ENCODE measurements at places on chromosomes 2 and 18. TPM values are rescaled to one million over a fixed set of nuclear protein-coding genes. Genes with fewer than 3 reads are reported as not detected.

GRCh38 chr2:144703852-144704708, 184.2 kb upstream of the ZEB2 start:
- peak; percentile 60 for DNase-seq

DNA sequence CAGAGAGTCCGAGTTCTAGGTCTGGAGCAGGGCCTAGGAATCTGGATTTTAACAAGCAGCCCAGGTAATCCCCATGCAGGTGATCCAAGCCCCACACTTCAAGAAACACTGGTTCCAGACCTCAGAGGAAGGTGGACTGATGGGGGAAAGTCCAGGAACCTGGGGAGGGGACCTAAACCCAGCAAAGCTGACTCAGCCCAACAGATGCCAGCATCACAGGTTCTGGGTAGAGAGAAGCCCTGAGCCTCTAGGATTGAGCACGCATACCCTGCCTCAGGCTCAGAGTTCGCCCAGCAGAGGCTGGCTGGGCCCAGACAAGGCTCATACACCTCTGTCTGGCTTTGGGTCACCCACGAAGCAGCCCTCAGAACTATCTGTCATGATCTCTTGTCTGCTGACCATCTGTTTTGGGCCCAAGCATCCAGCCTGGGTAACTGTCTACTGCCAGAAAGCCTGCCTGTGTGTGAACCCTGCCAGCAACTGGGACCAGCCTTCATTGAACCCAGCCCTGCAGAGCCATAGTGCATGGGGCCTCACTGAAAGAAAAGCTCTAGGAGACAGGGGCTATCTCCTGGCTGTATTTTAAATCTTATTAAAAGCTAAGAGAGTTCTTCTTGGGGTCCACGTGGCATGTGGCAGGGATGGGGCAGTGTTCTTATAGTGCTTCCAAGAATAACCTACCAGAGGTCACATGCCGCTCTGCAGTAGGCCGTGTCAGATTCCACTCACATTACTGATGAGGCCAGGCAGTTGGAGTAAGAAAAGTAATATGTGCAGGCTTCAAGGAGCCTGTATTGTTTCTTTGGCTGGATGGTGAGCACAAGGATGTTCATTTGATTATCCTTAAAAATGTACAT, 7.4 kb downstream of the TMEM127 start:
- no peak for DNase-seq

The SAG gene
- not detected for total RNA-seq

GRCh38 chr2:85999061-85999831, 106.4 kb downstream of the POLR1A start:
- DNase-seq: no peak

The UGT1A8 gene
- total RNA-seq: not detected

DNA sequence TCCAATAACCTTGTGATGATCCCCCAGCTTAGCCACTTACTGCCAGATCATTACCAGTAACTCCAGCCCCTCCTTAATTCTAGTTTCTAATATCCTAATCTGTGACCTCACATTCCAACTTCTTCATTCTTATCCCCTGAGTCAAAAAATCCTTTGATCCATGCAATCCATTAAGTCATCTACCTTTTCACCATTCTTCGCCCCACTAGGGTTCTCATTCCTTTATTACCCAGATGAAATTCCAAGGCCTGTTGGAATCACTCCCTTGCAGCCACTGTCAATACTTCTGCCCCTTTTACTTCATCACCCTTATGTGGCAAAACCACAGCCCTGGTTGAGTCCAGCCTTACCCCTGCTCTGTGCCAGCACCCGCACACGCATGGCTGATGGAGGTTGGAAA, 20.3 kb upstream of the IL36G start:
- no peak for DNase-seq

GRCh38 chr2:224094413-224094812, 55.3 kb upstream of the SERPINE2 start:
- no peak for DNase-seq

DNA sequence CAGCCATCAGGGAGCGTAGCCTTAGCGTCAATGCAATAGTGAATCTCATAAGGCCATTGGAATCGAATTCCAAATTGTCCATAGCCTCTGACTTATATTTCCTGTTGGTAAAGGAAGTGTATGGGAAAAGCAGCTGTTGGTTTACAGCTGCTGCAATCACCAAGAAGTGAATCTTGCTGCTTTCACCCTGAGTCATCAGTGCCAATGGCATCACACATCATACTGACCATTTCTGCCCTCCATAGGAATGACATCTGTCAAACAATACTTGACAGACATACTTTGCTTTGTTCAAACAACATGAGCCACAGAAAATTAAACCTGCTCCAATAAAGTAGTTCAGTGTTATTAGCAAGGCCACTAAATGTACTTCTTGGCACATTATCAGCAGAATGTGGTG, 111.2 kb upstream of the KLHL29 start:
- DNase-seq: no peak

The KLHL14 gene
- not detected for total RNA-seq

- no peak for DNase-seq
Measured at GRCh38 chr2:166957686-166958085, 69.4 kb downstream of the XIRP2 start.

DNA sequence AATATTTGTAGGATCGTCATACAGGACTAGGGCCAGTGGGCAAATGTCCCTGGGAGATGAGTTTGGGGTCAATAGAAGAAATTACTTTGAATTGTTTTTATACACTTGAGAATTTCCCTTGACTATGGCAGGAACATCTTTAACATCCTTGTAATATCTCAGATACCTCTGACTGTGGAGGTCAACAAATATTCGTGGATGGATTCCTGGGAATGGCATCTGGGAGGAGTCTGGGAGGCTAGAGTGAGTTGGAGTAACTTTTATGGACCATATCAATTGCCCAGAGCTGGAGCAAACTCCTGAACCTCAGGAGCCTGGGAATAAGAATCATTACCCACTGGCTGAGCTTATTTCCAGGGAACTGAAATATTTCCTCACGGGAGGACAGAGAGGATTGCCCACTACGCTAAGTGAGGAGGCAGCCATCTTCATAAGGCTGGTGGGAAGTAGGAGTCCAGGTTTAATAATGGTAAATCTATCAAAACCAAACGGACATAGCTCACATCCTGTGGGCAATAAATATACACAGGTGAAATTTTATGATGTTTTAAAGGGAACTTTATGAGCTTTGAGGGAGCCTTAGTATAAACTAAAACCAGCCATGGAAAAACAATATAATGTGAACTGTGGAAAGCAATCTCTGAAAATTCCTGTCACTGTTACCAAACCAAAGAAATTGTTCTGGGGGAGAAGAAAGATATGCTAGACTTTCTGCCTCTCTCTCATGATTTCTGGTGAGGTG, 44.4 kb upstream of the LCLAT1 start:
- no peak for DNase-seq

GRCh38 chr18:43277164-43277600, at the start of gene SYT4:
Gene SYT4 (minus strand): TSS chr18:43277490. CDS start chr18:43277281, 209 bp downstream.
- no peak for DNase-seq

DNA sequence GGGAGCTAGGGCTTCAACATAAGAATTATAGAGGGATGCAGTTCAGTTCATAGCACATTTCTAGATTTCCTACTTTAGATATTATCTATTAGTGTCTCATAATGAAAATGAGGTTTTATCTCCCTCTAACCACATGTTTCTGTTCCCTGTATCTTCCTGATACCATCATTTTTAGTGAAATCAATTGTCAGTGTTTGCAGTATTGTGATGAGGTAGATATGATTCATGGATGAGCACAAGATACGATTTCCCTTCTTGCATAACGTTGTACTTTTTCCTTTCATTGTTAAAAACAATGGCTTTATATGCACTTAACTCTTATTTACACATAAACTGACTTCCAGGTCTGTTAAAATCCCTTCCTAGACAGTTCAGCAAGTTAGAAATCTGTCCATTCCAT, 211.4 kb downstream of the ZBTB7C start:
- DNase-seq: no peak

DNA sequence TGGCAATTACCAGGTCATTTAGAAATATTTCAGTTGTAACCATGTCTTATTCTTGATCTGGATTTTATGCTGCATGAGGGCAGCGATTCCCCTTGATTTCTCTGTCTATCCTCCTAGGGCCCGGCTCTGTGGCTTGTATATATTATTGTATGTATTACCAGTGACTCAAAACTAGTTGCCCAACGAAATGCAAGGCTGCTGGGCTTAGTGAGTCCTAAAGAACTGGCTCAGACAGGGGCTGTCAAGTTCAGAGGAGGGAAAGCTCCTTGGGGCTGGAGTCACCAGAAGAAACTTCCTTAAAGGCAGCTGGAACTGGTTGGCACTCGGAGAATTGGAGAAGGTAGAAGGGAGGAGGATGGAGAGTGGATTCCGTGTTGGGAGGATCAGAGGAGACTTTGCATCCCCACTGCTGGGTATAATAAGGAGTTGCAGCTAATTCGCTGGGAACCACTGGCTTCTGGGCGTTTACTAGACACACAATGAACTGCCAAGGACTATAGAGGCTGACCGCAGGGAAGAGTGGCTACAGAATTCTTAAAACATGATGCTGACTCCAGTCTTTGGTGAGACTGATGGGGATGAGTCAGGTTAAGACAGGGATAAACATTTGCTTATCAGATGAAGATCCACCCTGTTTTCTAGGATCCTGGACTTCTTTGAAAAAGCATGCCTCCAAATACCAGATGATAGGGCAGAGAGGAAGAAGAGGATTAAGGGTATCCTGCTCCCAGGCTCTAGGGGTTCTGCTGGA, 104.3 kb downstream of the PRKCE start:
- no peak for DNase-seq

DNA sequence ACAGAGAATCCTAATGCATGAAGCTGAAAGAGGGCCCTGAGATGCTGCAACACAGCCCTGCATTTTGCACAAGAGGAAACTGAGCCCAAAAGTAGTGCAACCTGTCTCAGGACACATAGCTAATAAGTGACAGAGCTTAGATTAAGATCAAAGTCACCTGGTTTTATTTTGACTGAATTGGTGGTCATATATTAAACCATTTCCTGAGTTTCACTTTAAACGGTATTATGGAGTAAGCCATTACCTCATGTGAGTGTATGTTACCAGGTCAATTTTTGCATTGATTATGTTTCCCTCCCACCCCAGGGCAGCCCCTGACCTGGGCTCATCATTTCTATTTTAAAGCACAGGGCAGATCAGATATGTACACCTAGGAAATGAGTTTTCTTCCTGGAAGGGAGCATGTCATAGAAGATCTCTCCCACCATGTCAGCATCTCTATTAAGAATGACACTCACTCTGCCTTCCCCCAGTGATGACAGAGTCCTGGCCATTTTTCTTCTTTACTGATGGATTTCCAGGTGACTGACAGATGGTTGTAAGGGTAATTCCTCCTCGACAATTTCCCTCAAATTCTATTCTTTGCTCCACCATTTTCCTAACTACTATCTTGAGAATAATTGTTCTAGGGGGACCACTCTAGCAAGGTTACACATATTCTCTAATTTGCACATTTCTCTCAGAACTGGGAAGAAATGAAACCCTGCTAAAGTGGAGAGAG, 441.3 kb upstream of the SLC14A2 start:
- no peak for DNase-seq

GRCh38 chr18:68275616-68276015, 439.3 kb downstream of the TMX3 start:
- DNase-seq: no peak

DNA sequence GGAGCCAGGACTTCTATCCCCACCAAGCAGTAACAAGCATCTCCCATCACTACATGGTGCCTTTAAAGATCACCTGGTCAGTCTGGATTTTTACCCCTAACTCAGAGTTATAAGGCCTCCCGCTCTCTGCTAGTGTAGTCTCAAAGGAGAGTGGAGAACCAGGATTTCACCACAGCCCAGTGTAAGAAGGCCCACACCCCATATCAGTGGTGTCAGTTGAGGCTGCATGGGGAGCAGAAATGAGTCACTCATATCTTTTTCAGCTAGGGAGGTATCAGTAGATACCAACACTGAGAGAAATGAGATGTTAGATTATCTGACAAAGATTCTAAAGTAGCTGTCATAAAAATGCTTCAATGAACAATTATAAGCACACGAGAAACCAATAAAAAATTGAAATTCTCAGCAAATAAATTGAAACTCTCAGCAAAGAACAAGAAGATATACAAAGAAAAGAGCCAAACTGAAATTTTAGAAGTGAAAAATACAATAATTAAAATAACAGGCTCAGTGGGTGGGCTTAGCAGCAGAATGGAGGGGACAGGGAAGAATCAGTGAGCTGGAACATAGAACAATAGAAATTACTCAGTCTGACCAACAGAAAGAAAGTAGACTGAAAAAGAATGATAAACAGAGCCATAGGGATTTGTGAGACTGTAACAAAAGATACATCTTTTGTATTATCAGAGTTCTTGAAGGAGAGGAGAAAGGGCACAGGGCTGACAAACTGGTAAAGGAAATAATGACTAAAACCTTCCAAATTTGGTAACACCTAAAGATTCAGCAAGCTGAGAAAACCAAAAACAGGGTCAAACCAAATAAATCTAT, 257.7 kb downstream of the ANAPC1 start:
- no peak for DNase-seq

The BARD1 gene
- total RNA-seq: 8.4 TPM

DNA sequence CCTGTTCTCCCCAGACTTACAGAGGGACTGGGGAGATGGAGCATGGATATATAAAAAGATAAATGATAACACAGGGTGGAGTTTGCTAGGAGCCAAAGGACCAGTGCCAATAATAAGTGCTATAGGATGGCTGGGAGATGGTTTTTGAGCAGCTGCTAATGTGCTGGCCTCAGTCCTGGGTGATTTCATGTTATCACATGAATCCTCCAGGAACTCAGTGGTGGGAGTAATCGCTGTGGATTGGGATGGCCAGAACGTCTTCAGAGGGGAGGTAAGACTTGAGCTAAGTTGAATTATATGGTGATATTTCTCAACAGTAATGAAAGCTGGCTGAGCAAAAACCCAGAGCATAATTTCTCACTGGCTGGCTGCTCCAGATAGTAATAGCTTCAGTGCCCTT, 441.4 kb downstream of the SLC4A3 start:
- no peak for DNase-seq

The L3MBTL4 gene
- total RNA-seq: 1.1 TPM

The MROH2A gene
- not detected for total RNA-seq

- DNase-seq: no peak
Measured at GRCh38 chr18:76376668-76377358, 118.2 kb downstream of the ZNF516 start.

The MYL1 gene
- total RNA-seq: not detected

The TUBA3D gene
- total RNA-seq: 138 TPM

The TXNDC2 gene
- total RNA-seq: not detected

DNA sequence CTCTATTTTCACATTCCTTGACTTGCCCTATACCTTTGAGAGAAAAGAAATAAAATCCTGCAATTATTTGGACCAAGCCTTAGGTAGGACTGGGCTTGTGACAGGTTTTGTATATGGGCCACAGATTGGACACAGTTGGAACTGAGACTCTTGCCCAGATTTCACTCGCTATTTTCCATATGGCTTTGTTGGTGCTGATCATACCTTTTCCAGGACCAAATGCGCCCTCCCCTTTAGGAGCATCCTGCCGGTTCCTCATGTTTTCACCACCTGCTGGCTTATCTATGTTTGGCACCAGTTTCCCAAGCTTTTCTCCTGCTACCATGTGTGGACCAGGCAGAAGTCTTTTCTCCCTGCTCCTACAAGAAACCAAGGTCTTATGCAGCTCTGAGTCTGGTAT, 494.9 kb downstream of the EPHA4 start:
- DNase-seq: no peak

The IRS1 gene
- total RNA-seq: 15.9 TPM

Measured in Right ventricle myocardium inferior (tissue), 1 donor.